NCI-H1092 treated with DMSO at 0.1 percent for 48 hours (cell line): ENCODE measurements at places on chromosomes 2 and 18.

DNA sequence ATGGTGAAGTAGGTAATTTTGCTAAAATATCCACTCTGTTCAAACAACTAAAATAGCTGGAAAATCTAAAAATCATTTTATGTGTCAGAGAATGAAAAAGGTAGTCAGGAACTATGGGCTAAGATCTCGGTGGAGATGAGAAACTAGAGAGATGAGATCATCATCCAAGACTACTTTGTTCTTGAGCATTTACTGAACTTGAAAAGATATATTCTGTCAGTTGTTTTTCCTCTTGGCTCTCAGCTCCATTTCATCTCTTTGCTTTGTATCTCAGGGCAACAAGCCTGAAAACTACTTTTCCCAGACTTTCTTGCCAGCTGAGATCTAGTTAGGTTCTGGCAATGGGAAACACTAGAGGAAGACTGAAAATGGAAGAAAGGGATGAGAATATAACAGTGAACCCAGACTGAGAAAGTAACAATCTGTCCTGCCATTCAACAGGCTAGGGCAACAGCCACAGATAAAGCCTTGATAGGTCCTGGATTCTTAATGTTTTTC is 346.2 kb upstream of the MEX3C start:
- DNase-seq = no peak

DNA sequence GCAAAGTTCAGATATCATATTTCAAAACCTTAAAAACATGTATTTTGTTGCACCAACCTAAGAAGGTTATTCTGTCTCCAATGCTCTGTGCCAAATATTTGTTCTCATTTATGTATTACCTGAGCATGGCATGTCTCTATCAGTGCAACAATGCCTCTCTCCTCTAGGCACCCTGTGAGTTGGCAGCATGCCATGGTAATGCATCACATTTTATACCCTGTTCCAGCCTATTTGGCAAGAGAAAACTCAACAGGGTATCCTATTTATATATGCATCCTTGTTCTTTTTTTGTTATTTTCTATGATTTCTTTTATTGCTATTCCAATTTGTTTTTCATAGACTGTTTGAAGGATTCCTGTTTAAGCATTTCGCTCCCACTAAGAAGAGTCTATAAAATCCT is 126.3 kb upstream of the NRXN1 start:
- DNase-seq = peak; percentile 58

GRCh38 chr2:10382354-10383061 is 65.6 kb downstream of the ODC1 start:
- DNase-seq = no peak

- DNase-seq = no peak
Observed at GRCh38 chr2:46506131-46506706, 26.9 kb downstream of the TMEM247 start.

DNA sequence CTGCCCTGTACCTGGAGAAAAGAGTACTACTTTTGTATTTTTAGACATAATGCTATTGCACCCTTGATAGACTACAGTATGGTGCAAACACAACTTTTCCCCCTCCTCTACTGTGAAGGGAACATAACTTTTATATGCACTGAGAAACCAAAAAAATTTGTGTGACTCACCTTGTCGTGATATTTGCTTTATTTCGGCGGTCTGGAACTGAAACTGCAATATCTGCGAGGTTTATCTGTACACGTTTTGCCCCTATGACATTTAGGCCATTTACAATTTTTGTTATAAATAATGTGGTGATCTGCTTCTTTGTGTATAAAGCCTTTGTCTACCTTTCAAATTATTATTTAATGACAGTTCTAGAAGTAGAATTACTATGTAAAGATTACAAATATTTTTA is 34.4 kb upstream of the AAK1 start:
- no peak for DNase-seq

- no peak for DNase-seq
Observed at GRCh38 chr2:115560666-115561065, 1118.2 kb downstream of the DPP10 start.

GRCh38 chr2:238763471-238763995 is 84.4 kb upstream of the TWIST2 start:
- DNase-seq = no peak

DNA sequence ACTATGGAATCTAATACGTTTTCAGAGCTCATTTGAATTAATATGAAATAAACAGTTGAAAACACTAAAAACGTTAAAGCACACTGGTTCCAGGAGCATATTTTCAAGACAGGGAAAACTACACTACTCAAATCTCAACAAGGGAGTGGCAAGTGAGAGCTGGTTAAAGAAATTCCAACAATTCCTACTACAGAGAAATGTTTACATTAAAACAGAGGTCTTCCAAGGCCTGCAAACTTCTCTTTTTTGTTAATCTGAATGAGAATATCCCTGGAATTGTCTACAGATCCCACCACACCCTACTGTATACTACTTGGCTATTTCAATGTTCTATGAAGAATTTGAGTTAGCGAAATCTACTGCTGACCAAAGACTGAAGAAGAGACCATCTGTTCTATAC is 231.5 kb downstream of the ZEB2 start:
- no peak for DNase-seq

DNA sequence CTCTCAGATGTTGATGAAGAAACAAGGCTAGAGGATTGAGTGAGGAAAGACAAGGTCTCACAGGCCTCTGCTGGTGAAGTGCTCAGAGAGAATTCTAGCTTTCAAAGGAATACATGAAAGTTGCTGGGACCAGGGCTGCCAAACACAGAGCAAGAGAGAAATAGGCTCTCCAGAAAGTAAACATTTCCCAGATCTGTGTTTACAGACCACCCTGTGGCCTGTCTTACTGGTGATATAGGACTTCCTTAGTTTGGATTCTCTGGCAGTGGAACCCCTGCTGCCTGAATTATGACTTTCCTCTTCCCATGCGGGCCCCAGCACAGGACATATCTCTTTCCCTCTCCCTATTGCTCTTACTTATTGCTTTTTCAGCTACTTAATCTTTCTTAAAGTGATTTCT is 64.5 kb downstream of the TACR1 start:
- DNase-seq = no peak

DNA sequence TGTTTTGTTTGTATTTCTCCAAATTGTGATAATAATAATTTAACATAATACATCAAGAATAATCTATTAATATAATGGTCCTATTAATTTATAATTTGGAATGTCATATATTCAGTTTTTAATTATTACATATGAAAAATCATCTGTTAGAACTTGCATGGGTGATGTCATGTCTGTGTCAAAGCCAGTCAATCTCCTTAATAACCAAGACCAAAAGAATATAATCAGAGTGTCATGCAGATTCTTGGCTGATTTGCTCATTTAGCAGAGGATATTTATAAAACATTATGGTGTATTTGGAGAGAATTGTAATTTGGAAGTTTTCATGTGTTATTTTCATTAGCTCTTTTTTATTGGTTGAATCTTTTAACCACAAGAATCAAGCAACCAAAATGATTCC is 96.4 kb downstream of the PIK3C3 start:
- DNase-seq = no peak

DNA sequence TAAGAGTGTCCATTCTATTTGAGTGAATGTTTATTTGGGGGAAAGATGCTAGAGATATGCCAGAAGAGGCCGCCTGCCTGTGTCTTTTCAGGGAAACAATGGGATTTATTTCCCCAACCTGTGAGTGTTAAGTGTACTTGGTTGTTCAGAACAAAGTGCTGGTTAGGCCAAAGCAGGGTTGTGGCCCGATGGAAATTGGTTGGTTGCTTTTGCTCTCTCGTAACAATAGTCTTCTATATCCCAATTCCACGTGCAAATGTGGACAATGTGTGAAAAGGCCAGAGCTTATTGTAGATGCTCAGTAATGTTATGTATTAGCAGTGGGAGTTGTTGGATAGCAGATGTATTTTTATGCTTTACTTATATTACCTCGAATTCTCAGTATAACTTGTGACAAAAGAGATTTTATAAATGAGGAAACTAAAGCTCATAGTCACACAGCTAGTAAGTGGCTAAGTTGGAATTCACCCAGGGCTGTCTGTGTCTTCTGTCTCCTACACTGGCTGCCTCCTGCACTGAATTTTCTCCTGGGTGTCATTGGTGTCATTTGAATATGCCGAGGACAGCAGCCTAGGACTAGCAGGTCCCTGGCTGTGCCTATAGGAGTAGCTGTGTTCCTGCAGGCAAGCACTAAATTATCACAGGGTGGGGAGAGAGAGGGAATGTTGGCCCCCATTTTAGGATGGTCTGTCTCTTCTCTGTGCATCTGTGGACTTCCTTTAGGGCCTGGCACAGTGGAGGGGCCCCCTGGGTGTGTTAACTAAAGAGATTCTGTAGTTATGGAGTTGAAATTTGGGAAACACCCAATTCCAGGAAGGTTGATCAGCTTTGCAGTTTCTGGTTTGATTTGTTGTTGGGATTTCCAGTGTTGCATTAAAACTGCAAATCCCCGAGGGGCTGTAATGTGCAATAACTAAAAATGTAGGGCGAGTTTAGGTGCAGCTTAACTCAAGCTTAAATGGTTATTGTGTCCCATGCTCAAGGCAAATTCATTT is 21.6 kb downstream of the GPD2 start:
- no peak for DNase-seq

DNA sequence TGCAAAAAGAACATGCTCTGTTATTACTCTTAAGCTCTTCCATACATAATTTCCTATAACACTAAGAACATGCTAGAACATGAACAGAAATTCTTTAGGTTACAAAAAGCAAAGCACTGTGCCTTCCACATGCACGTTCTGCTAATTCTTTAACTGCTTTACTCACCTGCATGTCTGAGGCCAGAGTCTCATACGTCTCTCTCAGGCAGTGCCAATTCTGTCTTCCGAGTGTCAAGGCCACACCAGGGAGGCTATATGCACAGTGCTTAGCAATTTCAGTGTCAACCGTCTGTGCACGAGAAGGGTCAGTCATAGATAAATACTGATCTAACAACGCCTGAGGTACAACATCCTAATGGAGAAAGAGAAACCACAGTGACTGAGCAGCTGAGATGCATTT is 55.1 kb downstream of the PPP4R1 start:
- DNase-seq = no peak

- DNase-seq = no peak
Observed at GRCh38 chr2:179335732-179336131, 71.1 kb upstream of the SESTD1 start.

DNA sequence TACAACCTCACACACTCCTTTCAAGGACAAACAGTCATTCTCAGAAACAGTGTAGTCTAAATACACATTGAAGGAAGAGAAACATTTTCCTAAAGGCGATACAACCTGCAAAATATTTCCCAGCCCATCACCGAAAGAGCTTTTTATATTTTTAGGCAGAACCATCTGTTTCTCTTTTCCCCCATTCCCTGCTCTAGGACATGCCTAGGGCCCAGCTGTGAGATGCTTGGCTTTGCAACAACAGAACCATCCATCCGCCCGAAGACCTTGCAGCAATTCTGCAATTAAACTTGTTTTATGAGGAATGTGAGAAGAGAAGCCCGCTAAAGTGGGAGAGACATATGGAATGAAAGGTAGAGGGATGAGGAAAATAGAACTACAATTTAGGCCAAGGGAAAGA is 105.6 kb upstream of the RFX8 start:
- DNase-seq = no peak

GRCh38 chr2:218235017-218235416 is 18.0 kb downstream of the ARPC2 start:
- DNase-seq = no peak

DNA sequence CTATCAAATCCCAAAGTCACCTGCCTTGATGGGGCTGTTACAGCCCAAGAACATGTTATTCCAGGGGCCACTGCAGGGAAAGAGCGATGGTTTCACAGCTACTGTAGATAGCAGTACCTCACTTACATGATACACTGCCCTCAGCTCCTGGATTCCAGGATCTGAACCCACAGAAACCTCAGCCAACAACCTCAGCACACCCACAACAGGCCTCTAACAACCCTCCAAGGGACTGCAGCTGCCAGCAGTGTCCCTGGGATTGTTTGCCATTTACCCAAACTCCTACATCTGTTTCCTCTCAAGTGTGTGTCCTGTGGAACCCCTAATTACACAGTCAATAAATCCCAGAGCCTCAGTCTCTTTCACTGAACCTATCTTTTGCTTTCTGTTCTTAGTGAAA is 28.2 kb downstream of the OSBPL1A start:
- no peak for DNase-seq

DNA sequence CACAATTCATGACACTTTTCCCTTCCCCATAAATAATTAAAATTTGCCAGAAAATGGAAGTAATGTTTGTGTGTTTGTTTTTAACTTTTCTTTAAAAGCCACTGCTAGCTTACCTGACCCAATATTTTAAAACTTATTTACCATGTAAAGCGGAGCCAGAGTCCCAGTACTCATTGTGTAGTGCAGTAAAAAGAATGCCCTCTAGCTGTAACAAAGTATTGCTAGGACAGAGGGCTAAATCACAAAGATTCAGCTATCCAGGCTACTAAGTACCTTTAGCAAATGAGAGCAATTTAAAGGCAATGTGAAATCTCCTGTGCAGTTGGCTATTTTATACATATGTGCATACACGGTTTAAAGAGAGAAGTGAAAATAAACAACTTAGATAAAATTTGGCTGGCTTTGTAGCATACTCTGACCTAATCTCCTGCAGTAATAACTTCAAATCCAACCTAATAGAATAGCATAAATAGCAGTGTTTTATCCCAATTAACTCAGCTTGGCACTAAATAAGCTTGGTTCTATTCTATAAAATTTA is 997.4 kb upstream of the PIK3C3 start:
- DNase-seq = no peak

- no peak for DNase-seq
Observed at GRCh38 chr18:45566025-45566740, 49.1 kb upstream of the SLC14A2 start.

- DNase-seq = no peak
Observed at GRCh38 chr18:37836071-37836970, 270.7 kb upstream of the CELF4 start.

- DNase-seq = no peak
Observed at GRCh38 chr2:179536185-179536584, 271.6 kb upstream of the SESTD1 start.

- DNase-seq = no peak
Observed at GRCh38 chr2:66030553-66030952, 404.4 kb upstream of the MEIS1 start.

DNA sequence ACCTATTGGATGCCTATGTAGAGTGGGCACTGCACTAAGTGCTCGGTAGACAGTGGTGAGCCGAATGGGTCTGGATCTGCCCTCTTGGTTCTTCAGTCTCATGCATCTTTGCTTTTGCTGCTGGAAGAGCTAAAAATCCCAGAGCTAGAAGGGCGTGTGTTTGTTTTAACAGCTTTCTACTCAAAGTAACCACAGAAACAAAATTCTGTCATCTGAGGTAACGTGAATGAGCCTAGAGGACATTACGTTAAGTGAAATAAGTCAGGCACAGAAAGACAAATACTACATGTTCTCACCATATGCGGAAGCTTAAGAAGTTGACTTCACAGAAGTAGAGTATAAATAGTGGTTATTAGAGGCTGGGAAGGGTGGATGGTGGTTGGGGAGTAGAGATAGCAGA is 119.8 kb downstream of the PLB1 start:
- DNase-seq = no peak

GRCh38 chr2:196384729-196385128 is 213.4 kb upstream of the STK17B start:
- no peak for DNase-seq

DNA sequence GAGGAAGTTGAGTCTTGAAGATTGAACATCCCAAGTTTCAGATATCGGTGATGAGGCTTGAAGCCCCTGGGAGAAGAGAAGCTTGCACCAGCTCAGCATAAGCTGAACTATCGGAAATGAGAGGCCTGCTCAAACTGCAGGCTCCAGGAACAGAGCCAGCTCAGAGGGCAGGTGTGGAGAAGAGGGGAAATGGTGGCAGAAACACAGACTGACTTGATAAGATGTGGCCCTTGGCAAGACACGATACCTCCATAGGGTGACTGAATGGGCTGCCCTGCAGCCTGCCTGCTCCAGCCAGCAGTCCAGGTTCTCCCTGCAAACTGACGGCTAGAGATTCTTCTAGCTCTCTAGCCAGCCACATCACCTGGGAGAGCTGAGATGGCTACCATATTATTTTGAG is 86.6 kb downstream of the MYT1L start:
- DNase-seq = peak; percentile 55
